ENCODE measurements at places on chromosomes 2 and 18.

- no peak for DNase-seq
These were observed 116.1 kb upstream of the ZNF516 start for GRCh38 chr18:76610933-76611749.

DNA sequence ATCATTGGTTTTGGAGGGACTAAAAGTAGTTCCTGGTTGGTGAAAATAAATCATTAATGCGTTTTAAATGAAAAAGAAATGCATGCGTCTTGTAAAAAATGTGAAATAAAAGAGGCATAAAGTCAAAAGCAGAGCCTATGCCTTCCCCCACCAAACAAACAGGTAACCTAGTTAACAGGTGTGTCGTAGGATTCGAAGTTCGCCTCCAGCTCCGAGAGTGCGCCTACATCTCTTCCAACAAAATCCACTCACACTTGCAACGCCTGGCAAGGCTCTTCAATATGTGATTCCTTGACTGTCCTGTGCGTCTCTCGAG, 677 bp upstream of the SMAD4 start:
- no peak for DNase-seq

- DNase-seq = no peak
These were observed 119.0 kb upstream of the ZFP36L2 start for GRCh38 chr2:43345391-43345813.

DNA sequence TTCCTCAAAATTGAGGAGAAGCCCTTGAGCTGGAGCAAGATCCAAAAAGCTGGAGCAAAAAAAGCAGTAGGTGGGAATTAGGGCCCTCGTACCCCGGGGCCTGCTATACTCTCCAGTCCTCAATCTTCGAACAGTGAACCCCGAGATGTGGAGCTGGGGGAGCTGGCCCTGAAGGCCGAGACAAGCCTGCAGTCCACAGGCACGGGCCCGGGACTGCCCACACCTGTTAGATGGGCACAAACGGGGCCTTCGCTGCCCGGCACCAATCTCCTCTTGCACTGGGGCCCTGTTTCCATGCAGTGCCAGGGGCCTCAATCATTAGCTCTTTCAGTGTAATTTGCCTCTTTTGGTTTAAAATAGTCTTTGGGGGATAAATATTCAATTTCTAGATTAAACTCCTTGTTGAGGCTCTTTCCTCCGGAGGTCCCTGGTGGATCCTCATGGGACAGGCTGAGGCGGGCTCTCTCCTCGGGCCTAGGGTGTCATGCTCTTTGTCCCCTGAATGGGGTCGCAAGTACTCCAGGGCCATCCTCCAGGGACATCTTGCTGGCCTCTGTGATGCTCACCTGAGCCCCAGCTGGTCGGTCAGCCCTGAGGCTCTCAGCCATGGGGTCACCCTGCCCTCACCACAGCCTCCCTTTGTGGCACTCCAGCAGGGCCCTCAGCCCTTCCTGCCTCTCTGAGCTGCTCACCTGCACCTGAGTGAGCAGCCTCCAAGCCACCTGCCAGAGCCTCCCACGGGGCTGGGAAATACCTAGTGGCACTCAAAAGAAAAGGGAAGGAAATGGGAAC, 223.6 kb downstream of the ALPK2 start:
- DNase-seq = no peak

DNA sequence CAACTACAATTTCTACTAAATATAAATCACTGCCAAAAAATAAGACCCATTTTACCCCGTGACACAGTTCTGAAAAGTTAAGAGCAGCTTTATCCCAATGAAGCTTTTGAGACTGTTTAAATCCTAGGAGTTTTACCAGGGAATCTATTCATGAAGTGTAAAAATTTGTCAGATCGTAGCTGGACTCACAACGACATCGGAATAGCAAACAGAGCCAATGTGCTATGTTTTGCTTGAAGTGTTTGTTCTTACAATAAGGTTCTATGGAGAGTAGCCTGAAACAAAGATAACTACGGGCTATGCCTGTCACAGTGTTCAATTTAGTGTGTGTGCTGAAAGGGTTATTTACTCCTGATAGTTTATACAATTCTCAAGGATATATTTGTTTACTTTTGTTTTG, 78.5 kb upstream of the L3MBTL4 start:
- DNase-seq = no peak

DNA sequence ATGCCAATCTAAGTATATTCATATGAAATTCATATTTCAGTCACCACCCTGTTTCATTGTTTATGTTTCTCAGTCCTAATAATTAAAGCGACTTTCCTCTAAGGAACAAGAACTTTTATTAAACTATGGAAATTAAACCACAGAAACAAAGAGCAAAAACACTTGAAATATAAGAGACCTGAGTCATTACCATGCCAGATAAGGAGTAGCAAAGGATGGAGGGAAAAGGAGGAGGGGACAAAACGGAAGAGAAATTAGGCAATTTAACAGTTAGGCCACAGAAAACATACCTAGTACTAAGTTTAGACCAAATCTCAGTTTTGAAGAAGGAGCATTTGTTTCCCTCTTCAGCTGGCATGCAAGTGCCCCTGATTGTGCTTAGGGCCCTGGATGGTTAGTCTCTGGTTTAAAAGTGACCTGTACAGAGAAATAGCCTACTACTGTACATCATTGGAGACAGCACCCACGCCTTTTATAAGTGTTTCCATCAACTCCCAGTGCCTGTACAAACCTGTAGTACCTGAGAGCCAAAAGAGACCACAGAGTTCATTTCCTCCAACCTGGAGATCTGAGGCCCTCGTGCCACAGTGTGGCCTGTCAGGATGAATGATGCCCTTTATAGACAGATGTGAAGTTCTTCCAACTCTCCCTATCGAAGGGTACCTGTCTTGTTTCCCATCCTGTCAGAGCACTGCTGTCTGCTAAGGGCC, 74.5 kb downstream of the SPATS2L start:
- no peak for DNase-seq

DNA sequence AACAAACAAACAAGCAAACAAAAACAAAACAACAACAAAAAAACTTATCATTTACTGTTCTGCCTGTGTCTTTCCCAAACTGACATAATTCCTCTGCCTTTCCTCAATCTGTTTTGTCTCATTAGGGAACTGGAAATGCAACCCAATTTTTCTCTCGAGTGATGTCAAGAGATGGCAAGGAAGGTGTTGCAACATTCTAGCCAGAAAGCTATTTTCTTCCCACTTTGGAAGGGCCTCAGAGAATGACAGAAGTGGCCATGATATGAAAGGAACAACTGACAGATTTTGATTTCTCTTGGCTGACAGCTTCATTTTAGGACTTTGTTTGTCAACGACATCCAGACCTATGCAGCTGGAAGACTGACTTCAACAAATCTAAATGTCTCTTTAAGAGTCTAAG, 24.7 kb downstream of the RND3 start:
- DNase-seq = no peak

- no peak for DNase-seq
These were observed 145.2 kb downstream of the ICOS start for GRCh38 chr2:204081487-204082425.

DNA sequence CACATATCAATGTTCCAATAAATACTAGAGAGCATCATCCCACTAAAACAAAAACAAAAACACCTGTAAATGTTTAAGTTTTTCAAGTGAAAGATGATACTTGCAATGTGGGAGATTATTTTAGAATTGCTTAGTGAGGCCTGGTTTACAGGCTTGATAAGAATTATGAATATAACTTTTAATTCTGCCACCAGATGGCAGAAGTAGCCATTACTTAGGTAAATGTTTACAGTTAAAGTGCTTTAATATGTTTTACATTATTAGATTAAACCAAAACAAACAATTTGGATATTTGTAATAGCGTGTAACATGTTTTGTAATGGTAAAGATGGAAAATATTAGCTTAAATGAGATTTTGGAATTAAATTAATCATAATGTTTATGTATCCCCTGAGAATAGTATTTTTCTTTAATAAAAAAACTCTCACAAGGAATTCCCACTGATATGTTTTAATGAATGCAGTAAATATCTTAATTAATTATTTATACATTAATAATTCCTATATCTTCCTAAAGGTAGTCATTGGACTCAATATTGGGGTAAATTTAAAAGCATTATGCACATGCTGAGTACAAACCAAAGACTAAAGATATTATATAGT, 522.0 kb downstream of the SPAG16 start:
- DNase-seq = no peak

GRCh38 chr18:40935423-40935822, 1019.6 kb upstream of the PIK3C3 start:
- no peak for DNase-seq

GRCh38 chr2:168673265-168674189, 128.9 kb upstream of the NOSTRIN start:
- no peak for DNase-seq

DNA sequence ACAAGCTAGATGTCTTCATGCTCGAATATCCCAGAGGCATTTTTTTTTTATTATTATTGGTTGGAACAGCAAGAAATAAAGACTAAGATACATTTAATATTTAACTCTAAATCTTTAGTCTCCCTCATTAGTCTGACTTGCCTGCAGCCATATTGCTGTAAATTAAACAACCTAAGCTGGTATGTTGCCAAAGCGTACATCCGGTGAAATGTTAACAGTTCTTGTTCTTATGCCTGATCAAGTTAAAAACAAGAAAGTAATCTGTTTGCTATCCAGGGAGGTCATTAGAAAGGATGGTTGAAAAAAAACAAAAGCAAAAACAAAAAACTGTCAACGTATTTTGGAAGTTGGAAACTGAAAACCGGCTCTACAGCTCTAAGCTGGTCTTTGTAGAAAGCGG, 125.9 kb upstream of the NABP1 start:
- DNase-seq = no peak

DNA sequence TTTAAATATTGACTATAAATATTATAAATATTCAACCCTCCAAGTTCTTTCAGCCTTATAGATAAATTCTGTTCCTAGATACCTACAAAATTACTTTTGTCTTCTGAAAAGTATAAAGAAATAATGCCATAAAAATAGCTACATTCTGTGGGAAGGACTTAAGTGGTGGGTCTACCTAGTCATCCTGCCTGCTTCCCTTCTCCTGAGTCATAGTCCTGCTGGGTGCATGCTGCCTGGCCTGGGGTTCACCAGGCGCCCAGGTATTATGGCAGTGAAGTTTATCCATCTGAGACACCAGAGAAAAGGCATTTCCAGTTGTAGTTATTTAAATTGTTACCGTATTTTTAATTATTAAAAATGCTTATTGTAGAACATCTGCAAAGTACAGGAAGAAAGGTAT, 167.5 kb downstream of the SLC39A10 start:
- no peak for DNase-seq

DNA sequence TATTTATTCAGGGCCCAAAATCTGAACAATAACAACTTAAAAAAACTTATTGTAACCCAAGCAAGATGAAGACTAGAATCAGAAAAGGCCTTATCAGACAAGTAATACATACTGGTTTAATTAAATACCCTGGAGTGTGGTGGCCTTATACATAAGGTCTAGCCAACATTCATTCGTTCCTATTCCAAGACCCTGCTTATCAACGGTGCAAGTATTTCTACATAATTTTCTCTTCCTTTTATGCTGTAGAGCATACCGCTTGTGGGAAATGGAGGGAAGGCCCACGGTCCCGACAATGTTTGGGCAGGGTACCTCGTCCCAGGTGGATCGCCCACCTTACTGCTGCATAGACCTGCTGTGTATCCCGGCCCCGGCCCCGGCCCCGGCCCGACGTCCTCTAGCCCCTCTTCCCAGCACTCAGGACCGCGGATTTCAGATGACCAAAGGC, 708 bp downstream of the ZNF24 start:
- DNase-seq = no peak

DNA sequence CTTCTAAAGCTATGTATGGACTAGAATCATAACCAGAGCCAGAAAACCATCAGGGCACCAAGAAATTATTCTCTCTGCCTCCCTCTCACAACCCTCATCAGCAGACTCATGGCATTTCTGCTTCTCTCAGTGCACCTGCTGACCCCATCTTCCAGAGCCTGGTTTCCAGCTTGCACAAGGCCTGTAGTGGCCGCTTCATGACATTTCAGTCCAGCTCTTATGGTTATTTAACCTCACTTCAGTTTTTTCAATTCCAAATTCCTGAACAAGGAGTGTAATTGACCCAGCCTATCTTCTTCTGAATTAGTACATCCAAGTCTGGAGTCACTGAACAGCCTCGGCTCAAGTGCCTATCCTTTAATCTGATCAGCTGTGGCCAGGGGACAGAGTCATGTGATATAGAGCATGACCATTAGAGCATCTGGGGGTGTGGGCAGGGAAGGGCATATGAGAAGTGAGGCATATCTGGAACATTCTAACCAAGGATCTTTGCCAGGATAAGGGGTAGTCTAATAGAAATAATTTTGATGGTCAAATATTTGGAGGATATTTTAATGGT, 97.2 kb upstream of the TMEM17 start:
- DNase-seq = no peak

- DNase-seq = no peak
These were observed 78.9 kb downstream of the NRXN1 start for GRCh38 chr2:50953021-50953420.

DNA sequence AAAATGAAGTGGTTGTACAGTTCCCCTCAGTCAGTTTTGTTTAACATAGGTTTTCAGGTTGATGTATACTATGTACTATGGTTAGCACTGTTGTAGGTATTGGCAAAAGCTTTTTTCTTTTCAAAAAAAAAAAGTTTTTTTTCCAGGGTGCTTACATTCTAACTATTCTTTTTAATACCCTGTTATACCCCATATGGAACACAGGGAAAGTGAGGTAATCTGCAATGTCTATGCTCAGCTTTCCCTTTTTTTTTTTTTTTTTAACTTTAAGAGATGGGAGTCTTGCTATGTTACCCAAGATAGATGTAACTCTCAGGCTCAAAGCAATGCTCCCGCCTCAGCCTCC, 590 bp upstream of the CCDC138 start:
- DNase-seq = no peak

DNA sequence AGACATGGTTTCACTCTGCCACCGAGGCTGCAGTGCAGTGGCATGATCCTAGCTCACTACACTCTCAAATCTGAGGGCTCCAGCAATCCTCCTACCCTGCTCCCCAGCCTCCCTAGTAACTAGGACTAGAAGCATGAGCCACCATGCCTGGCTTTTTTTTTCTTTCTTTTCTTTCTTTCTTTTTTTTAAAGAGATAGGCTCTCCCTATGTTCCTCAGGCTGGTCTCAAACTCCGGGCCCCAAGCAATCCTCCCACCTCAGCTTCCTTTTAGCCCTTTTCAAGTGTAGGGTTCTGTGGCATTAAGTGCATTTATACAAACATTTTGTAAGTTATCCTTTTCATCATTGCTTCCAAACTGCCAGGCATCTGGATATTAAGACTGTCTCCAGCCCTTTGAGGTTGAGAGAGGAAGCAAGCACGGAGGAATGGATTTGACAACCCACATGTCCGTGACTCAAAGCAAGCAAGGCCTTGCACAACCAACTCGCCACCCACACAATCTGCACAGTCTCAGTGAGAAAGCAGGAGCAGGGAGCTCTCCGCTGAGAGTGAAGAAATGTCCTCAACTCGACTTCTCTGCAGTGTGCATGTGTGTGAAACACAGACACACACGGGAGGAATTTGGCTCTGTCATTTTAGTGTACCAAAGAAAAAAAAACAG, 65.6 kb downstream of the ATP8B1 start:
- peak; percentile 77 for DNase-seq

GRCh38 chr2:216274194-216274840, 98.0 kb downstream of the MARCHF4 start:
- DNase-seq = no peak
